Esophagus mucosa (tissue), 1 donor: ENCODE measurements at places on chromosomes 7 and 10. TPM values are rescaled to one million over a fixed set of nuclear protein-coding genes. Genes with fewer than 3 reads are reported as not detected.

Gene DDX21
- total RNA-seq = 67.2 TPM

Gene RBP3
- not detected for total RNA-seq

Gene ZP3
- 19.8 TPM for total RNA-seq

Gene MDFIC
- 23.2 TPM for total RNA-seq

Gene PPP1R17
- not detected for total RNA-seq

Gene SLC18A3
- not detected for total RNA-seq

Gene ZNF746
- total RNA-seq = 7.9 TPM

Gene ST8SIA6
- total RNA-seq = 1.6 TPM

Gene SYT15
- total RNA-seq = 1.4 TPM

Gene SLC16A9
- total RNA-seq = 14.3 TPM

Gene UNC5B
- total RNA-seq = 37.0 TPM
